ENCODE measurements at places on chromosomes 2 and 18. TPM values are rescaled to one million over a fixed set of nuclear protein-coding genes. Genes with fewer than 3 reads are reported as not detected.

The PLGLB1 gene
- total RNA-seq, result 6.2 TPM

DNA sequence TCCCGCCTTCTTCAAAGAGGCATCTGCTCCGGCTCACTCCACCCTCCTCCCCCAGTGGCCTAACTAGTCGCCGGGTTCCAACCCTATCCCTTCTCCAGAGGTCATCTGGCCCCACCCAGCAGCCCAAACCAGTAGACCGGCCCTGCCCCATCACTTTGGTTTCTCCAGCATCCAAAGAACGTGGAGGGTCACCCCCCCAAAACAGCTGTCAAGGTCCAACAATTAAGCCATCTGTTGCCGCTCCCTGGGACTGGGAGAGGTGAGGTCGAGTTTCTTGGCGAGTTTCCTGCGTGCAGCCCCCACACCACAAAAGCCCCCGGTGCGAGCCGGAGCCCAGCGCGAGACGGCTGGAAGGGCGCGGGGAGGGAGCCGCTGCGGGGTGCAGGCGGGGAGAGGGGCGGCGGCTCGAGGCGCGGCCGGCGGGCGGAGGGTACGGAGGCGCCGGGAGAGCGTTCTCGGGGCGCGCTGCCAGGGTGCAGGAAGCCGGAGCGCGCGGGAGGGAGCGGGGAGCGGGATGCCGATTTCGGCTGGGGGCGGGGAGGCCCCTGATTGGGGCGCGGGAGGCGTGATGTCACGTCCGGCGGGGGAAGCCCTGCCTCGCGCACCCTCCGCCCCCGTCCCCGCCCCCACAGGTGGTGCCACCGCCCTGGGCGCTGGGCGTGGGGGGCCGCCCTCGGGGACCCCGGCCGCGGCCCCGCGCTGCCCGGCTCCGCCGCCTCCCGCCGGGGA, 571 bp upstream of the GPC1 start:
- H3K27me3 ChIP-seq, result peaks cover 48% of the 10 kb centered on the region
- no peaks in the 10 kb centered on the region for H3K36me3 ChIP-seq
- H3K27ac ChIP-seq, result peak overlapping the region; percentile 75
- peak; percentile 95 for DNase-seq

- peaks cover 11% of the 10 kb centered on the region for H3K4me1 ChIP-seq
- no peaks in the 10 kb centered on the region for H3K36me3 ChIP-seq
- DNase-seq, result no peak
- peak overlapping the region; percentile 21 for H3K27ac ChIP-seq
Measured at GRCh38 chr2:152594792-152595191, 122.5 kb downstream of the PRPF40A start.

DNA sequence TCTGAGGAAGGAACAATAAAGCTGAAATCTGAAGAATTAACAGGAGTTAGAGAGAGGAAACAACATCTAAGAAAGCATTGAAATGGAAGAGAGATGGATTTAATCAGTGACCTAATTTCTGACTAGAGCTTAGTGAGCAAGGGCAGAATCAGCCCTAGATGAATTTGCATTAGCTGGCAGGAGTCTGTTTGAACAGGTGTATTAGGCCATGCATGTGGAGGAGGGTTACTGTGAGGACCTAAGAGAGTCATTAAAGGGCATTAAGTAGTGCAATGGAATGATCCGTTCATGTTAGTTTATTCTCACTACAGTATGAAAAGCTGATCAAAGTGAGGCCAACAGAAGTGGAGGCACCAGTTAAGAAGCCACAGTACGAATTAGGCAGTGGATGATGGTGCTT, 285.3 kb downstream of the GRB14 start:
- H3K4me1 ChIP-seq, result no peaks in the 10 kb centered on the region
- no peaks in the 10 kb centered on the region for H3K36me3 ChIP-seq
- H3K27me3 ChIP-seq, result no peaks in the 10 kb centered on the region
- no peak overlapping the region for H3K27ac ChIP-seq
- no peak overlapping the region for H3K4me3 ChIP-seq

The HK2 gene
- 67.8 TPM for total RNA-seq

The OR6B2 gene
- total RNA-seq, result not detected

GRCh38 chr18:59054496-59055287, 85.0 kb upstream of the SEC11C start:
- H3K4me1 ChIP-seq, result peaks cover 30% of the 10 kb centered on the region
- no peaks in the 10 kb centered on the region for H3K36me3 ChIP-seq
- H3K4me3 ChIP-seq, result no peak overlapping the region
- H3K27ac ChIP-seq, result no peak overlapping the region

The SERPINB10 gene
- total RNA-seq, result 0.34 TPM

GRCh38 chr2:228705318-228705717, 523.8 kb upstream of the SPHKAP start:
- H3K27me3 ChIP-seq, result no peaks in the 10 kb centered on the region
- no peak overlapping the region for H3K27ac ChIP-seq
- no peak for DNase-seq
- no peaks in the 10 kb centered on the region for H3K4me1 ChIP-seq
- no peak overlapping the region for H3K4me3 ChIP-seq
- no peaks in the 10 kb centered on the region for H3K36me3 ChIP-seq

The REG3G gene
- total RNA-seq, result not detected

The ZFAND2B gene
- total RNA-seq, result 48.5 TPM

The C2orf78 gene
- total RNA-seq, result not detected

- no peak overlapping the region for H3K4me3 ChIP-seq
- no peak overlapping the region for H3K27ac ChIP-seq
- no peaks in the 10 kb centered on the region for H3K36me3 ChIP-seq
- no peaks in the 10 kb centered on the region for H3K27me3 ChIP-seq
- DNase-seq, result no peak
- H3K4me1 ChIP-seq, result peaks cover 7% of the 10 kb centered on the region
Measured at GRCh38 chr2:100422320-100423055, 5.0 kb upstream of the CHST10 start.

GRCh38 chr2:48442610-48443360, 87.2 kb upstream of the STON1 start:
- no peaks in the 10 kb centered on the region for H3K36me3 ChIP-seq
- DNase-seq, result no peak
- no peaks in the 10 kb centered on the region for H3K27me3 ChIP-seq

The ABCA12 gene
- total RNA-seq, result not detected

GRCh38 chr2:42180300-42180699, 11.1 kb downstream of the EML4 start:
- peaks cover 13% of the 10 kb centered on the region for H3K36me3 ChIP-seq
- H3K27me3 ChIP-seq, result no peaks in the 10 kb centered on the region
- no peak overlapping the region for H3K27ac ChIP-seq

DNA sequence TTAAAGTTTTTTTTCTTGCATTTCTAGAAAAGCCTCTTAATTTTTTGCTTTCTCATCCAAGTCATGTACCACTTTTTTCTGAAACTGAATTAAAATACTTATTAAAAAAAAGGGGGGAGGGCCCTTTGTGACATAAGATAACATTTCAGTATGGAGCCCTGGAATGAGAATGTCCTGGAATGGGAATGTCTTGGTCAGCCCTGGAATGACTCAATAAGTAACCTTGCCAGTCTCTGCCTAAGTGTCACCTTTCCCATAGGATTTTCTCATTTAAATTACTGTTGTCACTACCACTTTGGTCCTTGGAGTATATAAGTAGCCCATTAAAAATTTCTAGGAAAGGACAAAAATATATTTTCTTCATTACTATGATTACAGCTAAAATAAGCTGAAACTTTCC, 4.7 kb downstream of the UBXN2A start:
- H3K27ac ChIP-seq, result no peak overlapping the region
- no peak for DNase-seq
- H3K36me3 ChIP-seq, result no peaks in the 10 kb centered on the region

DNA sequence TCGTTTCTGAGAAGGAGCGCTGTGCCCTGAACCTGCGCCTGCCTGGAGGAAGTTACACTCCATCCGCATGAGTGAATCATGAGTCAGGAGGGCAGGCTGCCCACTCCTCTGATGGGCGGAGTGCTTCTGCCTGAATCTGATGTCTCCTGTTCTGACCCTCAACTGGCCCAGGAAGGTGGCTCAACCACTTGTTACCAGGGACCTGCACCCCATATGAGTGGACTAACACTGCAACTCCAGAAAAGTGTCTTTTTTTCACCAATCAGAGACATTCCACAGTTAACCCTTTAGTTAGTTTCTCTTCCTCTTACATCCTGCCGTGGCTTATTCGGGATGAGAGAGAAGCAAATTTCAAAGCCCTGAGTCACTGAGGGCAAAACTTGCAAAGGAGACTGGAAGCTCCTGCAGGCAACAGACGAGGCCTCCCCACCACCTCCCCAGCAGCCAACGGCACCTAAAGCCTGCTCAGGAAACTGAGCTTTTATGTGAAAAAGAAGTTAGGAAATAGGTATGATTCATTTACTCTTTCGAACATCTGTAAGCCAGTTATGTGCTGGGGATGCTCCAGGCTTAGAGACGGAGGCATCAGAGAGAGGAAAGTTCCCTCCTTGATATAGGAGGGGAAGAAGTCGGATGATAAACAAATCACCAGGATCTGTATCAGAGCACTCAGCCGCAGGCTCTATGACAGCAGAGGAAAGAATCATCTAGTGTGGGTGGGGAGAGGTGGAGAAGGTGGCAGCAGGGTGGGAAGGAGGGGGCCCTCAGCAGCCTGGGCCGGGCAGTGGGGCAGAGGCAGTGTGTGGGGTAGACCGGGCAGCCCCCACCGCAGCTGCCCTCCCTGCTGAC, 30.9 kb downstream of the MBP start:
- peaks cover 100% of the 10 kb centered on the region for H3K4me1 ChIP-seq
- no peaks in the 10 kb centered on the region for H3K27me3 ChIP-seq
- peak overlapping the region; percentile 90 for H3K27ac ChIP-seq
- DNase-seq, result peak; percentile 91

DNA sequence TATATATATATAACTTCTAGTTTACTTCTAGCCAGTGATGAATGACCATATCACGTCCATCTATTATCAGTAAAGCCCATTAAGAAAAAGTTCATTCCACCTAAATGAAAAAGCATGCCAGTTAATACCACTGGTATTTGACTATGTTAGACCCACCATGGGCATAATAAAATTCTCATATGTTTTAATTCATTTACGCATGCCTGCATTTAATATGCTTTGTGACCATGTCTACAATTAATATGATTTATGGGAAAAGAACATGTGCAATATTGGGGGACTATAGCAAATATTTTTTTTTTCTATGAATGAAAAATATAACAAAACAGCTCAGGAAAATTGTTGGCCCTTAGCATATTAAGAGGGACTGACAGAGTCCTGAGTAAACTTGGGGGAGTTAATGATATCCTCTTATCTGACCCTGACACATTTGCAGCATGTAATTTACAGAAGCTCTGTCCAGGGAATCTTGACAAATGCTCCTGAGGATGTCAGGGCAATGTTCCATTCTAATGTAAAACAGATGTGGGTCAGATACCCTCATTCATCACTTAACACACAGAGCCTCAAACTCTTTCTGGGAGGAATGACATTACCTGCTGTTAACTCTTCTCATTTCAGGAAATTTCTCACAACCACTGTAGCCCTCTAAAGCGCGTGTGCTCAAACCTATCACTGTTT, 90.6 kb downstream of the PAX3 start:
- H3K27me3 ChIP-seq, result no peaks in the 10 kb centered on the region
- no peak overlapping the region for H3K27ac ChIP-seq
- H3K4me1 ChIP-seq, result no peaks in the 10 kb centered on the region
- no peaks in the 10 kb centered on the region for H3K36me3 ChIP-seq

DNA sequence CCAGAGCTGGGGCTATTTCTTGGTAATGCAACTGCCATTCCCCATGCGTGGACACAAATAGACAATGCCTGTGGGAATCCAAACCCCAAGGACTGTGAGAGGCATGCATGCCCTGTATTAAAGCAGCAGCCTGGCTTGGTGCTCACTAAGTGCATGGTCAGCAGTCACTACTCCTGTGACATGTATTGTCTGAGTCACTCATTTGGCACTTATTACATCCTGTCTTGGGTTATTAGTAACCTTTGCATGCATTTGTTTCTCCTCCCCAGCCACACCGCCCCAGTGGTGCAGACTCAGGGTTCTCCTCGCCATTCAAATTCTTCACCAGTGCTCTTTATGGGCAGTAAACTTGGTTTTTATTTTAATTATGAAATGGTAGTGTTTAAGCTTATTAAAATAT, 30.2 kb downstream of the PRKCE start:
- no peak for DNase-seq
- no peaks in the 10 kb centered on the region for H3K4me1 ChIP-seq
- H3K4me3 ChIP-seq, result no peak overlapping the region
- no peaks in the 10 kb centered on the region for H3K36me3 ChIP-seq
- no peak overlapping the region for H3K27ac ChIP-seq

DNA sequence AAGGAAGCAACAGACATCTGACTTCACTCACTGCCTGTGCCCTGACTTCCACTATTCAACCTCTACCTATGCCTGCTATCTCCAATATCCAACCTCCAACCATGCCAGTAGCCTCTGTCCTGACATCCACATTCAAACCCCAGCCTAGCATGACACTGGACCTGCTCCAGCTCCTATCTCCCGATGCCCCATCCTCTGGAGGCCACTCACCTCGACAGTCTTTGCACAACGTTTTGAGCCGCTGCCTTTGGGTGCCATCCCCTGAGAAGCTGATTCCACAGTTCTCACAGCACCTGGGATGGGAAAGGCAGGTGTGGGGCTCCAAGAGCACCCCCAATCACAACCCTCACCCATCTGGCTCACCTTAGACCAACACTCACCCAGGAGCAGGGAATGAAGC, 4.9 kb downstream of the MBD1 start:
- H3K4me3 ChIP-seq, result no peak overlapping the region
- no peak overlapping the region for H3K27ac ChIP-seq
- DNase-seq, result no peak
- peaks cover 84% of the 10 kb centered on the region for H3K36me3 ChIP-seq
- H3K4me1 ChIP-seq, result peaks cover 27% of the 10 kb centered on the region
- no peaks in the 10 kb centered on the region for H3K27me3 ChIP-seq

GRCh38 chr2:84816426-84817026, 64.4 kb downstream of the TRABD2A start:
- no peaks in the 10 kb centered on the region for H3K36me3 ChIP-seq
- no peak for DNase-seq
- H3K27ac ChIP-seq, result no peak overlapping the region
- H3K4me3 ChIP-seq, result no peak overlapping the region

- H3K36me3 ChIP-seq, result no peaks in the 10 kb centered on the region
- H3K4me1 ChIP-seq, result no peaks in the 10 kb centered on the region
- no peak for DNase-seq
- no peak overlapping the region for H3K4me3 ChIP-seq
Measured at GRCh38 chr2:104502901-104503300, 351.0 kb upstream of the POU3F3 start.

DNA sequence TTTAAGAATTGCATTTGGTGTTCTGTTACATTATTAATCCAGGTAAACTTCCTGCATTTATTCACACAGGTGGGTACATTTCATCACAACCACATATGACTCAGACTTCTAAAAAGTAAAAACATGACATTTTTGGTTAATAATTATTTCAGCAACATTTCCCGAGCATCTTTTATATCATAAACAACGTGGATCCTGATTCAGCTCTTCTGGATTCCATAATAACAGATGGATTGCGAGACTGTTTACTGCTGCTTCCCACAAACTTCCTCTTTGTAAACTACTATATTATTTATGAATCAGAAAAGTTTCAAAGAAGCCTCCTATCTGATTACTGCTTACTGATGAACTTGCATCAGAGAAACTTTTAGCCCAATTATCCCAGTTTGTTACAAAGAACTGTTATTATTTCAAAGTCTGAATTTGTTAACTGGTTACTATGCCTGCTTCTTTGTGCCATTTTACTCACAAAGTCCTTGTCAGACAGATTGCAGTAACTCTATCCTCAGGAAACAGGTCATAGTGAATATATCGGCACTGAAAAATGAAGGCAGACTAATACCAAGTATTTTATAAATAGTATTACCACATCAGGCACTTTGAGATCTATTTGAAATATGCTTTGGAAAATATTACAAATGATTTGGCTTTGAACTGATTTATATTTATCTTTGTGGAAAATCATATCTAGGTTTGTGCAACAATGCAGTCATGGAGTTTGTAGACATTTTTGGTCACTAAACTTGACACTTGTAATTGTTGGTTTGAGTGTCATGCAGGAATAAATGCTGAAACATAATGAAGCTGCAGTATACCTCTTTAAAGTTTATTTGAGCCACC, 511.6 kb downstream of the PLCL1 start:
- no peaks in the 10 kb centered on the region for H3K36me3 ChIP-seq
- peaks cover 58% of the 10 kb centered on the region for H3K27me3 ChIP-seq
- H3K4me1 ChIP-seq, result no peaks in the 10 kb centered on the region
- H3K4me3 ChIP-seq, result no peak overlapping the region

The RAB17 gene
- total RNA-seq, result not detected

Measured in spleen (tissue), 13 donors.